Body of pancreas (tissue), 4 donors: ENCODE measurements at places on chromosomes 3 and 15. TPM values are rescaled to one million over a fixed set of nuclear protein-coding genes. Genes with fewer than 3 reads are reported as not detected.

The SNAPC5 gene
- total RNA-seq = 13.5 TPM

The GOLGA8K gene
- 0.78 TPM for total RNA-seq

The CAPN3 gene
- total RNA-seq = 6.3 TPM

The SERINC4 gene
- total RNA-seq = not detected

The NEK10 gene
- 0.33 TPM for total RNA-seq

The QARS1 gene
- 223 TPM for total RNA-seq

The RPL29 gene
- total RNA-seq = 792 TPM

The MESP1 gene
- total RNA-seq = 2.1 TPM

The FAM240A gene
- total RNA-seq = not detected

The TLR9 gene
- not detected for total RNA-seq

The FBXW12 gene
- 23.7 TPM for total RNA-seq

The JMJD7 gene
- 2.0 TPM for total RNA-seq

The KCNH8 gene
- 2.3 TPM for total RNA-seq

The AHSG gene
- total RNA-seq = not detected

The CELSR3 gene
- 2.6 TPM for total RNA-seq

- no peaks in the 10 kb centered on the region for H3K27me3 ChIP-seq
- no peak overlapping the region for H3K4me3 ChIP-seq
- no peak for DNase-seq
- H3K27ac ChIP-seq = no peak overlapping the region
These were observed 146.6 kb upstream of the P2RY1 start for GRCh38 chr3:152688313-152688712.

- no peak overlapping the region for H3K4me3 ChIP-seq
- DNase-seq = peak; percentile 31
- no peaks in the 10 kb centered on the region for H3K27me3 ChIP-seq
- H3K27ac ChIP-seq = no peak overlapping the region
- peaks cover 20% of the 10 kb centered on the region for H3K4me1 ChIP-seq
- H3K36me3 ChIP-seq = no peaks in the 10 kb centered on the region
These were observed 49.4 kb downstream of the MYZAP start for GRCh38 chr15:57640930-57641682.

GRCh38 chr3:18190646-18191045 is 234.5 kb downstream of the SATB1 start:
- no peaks in the 10 kb centered on the region for H3K36me3 ChIP-seq
- no peaks in the 10 kb centered on the region for H3K27me3 ChIP-seq
- DNase-seq = no peak
- H3K4me1 ChIP-seq = no peaks in the 10 kb centered on the region
- H3K4me3 ChIP-seq = no peak overlapping the region

DNA sequence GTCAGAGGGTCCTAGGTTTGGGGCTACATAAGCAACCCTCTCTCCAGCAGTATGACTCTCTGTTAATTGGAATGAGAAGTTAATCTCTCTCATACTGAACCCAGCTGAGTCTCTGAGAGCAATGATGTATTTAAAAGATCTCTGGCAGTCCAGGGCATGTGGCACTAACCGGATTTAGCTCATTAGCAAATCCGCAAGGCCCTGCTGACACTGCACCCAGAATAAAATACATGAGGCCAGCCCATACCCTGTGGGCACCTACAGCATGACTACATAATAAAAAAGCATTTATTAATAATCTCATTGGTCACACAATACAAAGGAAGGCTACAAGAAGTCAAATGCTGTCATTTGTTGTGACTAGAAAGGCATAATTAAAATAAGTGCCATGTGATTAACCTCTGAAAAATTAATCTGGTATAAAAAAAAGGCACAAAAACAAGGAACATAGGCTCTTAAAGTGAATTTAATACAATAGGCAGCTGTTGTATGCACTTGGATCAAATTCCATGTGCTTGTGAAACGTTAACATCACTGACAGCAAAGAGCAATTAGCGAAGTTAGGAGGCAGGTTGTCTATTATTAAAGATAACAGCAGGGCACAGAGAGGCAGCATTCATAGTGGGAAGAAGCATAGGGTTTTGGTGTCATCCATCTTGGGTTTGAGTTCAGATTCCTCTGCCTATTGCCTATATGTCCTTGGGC is 381.2 kb downstream of the WDR72 start:
- no peaks in the 10 kb centered on the region for H3K36me3 ChIP-seq
- no peak for DNase-seq
- H3K27me3 ChIP-seq = no peaks in the 10 kb centered on the region
- no peak overlapping the region for H3K27ac ChIP-seq
- H3K4me3 ChIP-seq = no peak overlapping the region
- H3K4me1 ChIP-seq = no peaks in the 10 kb centered on the region

- H3K27me3 ChIP-seq = no peaks in the 10 kb centered on the region
- H3K27ac ChIP-seq = peak overlapping the region; percentile 89
- H3K4me3 ChIP-seq = no peak overlapping the region
- DNase-seq = peak; percentile 63
These were observed 87.0 kb downstream of the KLHL25 start for GRCh38 chr15:85707519-85708338.

- H3K36me3 ChIP-seq = no peaks in the 10 kb centered on the region
- no peak for DNase-seq
- H3K4me3 ChIP-seq = no peak overlapping the region
- peaks cover 22% of the 10 kb centered on the region for H3K4me1 ChIP-seq
These were observed 50.7 kb downstream of the STARD5 start for GRCh38 chr15:81273200-81273599.

- H3K36me3 ChIP-seq = no peaks in the 10 kb centered on the region
- no peak overlapping the region for H3K4me3 ChIP-seq
- no peaks in the 10 kb centered on the region for H3K27me3 ChIP-seq
- H3K27ac ChIP-seq = no peak overlapping the region
- H3K4me1 ChIP-seq = no peaks in the 10 kb centered on the region
These were observed 110.9 kb downstream of the ROBO2 start for GRCh38 chr3:77150759-77151158.

- no peak overlapping the region for H3K4me3 ChIP-seq
- H3K36me3 ChIP-seq = no peaks in the 10 kb centered on the region
- no peak for DNase-seq
- no peak overlapping the region for H3K27ac ChIP-seq
- peaks cover 8% of the 10 kb centered on the region for H3K4me1 ChIP-seq
These were observed 7.0 kb downstream of the HDGFL3 start for GRCh38 chr15:83200589-83200988.

DNA sequence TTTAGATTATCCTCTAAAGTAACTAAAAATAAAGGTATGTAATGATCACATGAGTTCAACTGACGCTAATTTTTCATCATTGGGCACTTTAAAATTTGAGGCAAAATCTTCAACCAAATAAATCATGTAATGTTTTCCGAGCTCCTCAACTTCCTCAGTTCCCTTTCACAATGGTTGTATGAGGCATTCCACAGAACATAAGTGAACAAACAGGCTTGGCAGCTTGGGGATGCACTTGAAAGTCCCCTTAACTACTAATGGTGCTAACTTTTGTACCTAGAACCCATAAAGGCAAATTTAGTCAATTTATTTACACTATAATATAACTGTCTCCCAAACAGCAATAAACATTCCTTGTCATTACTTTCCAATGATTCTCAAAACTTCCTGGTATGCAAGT is 1137.9 kb downstream of the ROBO2 start:
- H3K36me3 ChIP-seq = no peaks in the 10 kb centered on the region
- H3K4me1 ChIP-seq = no peaks in the 10 kb centered on the region
- no peaks in the 10 kb centered on the region for H3K27me3 ChIP-seq
- H3K4me3 ChIP-seq = no peak overlapping the region
- DNase-seq = no peak
- H3K27ac ChIP-seq = no peak overlapping the region

DNA sequence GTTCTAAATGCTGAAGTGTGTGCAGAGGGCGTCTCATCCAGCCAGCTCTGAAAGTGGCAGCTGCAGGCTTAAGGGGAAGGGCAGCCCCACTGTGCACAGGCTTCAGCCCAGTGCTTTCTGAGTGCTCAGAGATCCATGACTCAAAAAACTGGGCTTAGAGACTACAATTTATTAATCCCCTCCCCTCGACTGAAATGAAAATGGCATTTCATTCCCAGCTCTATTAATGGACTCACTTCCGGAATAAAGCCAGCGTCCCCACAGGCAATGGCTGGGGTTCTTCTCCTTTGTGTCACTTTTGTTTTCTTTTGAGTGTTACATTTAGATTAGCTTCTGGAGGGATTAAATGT is 55.5 kb upstream of the PLXNA1 start:
- H3K4me1 ChIP-seq = peaks cover 7% of the 10 kb centered on the region
- no peak for DNase-seq
- H3K27me3 ChIP-seq = no peaks in the 10 kb centered on the region
- no peak overlapping the region for H3K4me3 ChIP-seq
- H3K27ac ChIP-seq = no peak overlapping the region

DNA sequence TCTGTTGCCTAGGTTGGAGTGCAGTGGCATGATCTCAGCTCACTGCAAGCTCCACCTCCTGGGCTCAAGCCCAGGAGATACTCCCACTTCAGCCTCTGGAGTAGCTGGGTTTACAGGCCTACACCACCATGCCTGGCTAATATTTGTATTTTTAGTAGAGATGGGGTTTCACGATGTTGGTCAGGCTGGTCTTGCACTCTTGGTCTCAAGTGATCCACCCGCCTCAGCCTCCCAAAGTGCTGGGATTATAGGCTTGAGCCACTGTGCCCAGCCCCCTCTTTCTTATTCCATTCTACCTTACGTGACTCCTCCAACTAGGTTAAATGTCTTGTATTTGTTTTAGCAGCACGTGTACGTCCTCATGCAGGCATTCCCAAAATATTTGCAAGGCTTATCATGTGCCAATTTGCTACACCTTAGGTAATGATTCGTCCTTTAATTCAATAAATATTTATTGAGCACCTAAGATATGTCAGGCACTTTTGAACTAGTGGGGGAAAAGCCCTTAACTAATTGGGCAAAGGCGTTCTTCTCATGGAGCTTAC is 14.9 kb upstream of the MAGI1 start:
- H3K4me1 ChIP-seq = peaks cover 10% of the 10 kb centered on the region
- H3K27ac ChIP-seq = peak overlapping the region; percentile 50
- peak; percentile 29 for DNase-seq
- no peaks in the 10 kb centered on the region for H3K27me3 ChIP-seq
- no peaks in the 10 kb centered on the region for H3K36me3 ChIP-seq

DNA sequence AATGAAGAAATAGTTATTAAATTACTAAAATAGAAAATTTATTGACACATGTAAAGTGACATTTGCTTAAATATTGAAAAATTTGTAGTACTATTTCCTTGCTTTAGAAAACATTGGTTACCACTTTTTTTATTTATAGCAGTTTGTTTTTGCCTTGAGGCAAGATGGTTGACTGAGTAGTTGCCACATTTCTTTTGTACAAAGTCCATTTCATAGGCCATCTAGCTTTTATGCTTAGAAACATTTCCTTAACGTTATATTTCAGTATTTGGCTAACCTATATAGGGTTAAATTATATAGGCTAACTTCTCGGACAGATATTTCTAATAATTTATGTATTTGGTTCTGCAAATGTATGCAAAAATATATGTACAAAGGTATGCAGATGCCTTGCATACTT is 17.1 kb downstream of the CTNNB1 start:
- no peak overlapping the region for H3K4me3 ChIP-seq
- DNase-seq = no peak

GRCh38 chr3:194620196-194620595 is 13.0 kb downstream of the TMEM44 start:
- no peak overlapping the region for H3K27ac ChIP-seq
- H3K36me3 ChIP-seq = no peaks in the 10 kb centered on the region

GRCh38 chr3:138329127-138329983 is at the start of gene NME9:
TSS of gene NME9 (minus strand) at chr3:138329851. CDS start at chr3:138329335, 516 bp downstream.
- H3K36me3 ChIP-seq = no peaks in the 10 kb centered on the region
- peak within 1 kb of the TSS; percentile 47 for H3K4me3 ChIP-seq
- peak within 1 kb of the TSS; percentile 87 for H3K27ac ChIP-seq
- H3K4me1 ChIP-seq = peaks cover 13% of the 10 kb centered on the region
- H3K27me3 ChIP-seq = no peaks in the 10 kb centered on the region

DNA sequence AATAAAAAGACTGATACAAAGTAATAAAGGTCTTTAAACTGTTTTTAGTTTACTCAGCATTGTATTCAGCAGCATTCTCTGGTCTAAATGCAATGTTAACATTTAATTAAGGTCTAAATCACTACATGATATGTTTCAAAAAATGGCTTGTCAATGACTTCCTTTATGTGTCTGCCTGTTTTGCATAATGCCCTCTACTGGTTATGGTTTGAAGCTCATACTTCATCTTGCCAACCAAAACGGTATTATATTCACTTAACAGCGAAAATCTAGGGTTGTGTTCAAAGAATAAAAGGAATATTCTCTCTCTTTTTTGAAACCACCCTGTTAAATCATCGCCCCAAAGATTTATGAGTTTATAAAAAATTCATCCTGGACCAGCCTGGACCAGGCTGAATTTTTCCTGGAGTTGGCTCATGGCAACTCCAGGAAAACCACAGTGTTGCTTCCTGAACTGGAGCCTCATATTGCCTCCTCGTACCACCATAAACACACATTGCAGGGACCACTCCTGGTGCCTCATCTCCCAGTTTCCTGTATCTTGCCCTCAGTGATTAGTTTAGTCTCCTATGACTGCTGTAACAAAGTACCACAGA is 6.7 kb upstream of the NCEH1 start:
- H3K27ac ChIP-seq = no peak overlapping the region
- no peaks in the 10 kb centered on the region for H3K27me3 ChIP-seq
- H3K36me3 ChIP-seq = no peaks in the 10 kb centered on the region
- H3K4me3 ChIP-seq = no peak overlapping the region
- H3K4me1 ChIP-seq = no peaks in the 10 kb centered on the region

DNA sequence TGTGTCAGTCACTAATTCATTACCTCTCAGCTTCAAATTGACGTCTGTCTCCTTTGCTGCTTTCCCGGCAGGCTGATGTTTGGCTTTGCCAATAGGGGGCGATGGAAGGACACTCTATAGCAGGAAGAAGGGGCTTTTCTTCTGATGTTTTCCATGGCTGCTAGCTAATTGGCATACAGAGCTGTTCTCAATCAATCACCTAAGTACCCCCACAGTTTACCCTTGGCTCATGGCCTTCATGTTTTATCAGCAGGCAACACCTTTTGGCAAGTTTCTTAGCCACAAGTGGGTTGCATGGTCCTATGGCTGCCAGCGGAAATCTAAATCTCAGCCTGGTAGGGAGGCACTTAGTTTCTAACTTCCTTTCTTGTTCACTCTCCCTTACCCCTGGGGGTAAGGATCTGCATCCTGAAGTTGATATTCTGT is 45.0 kb downstream of the ESYT3 start:
- H3K27me3 ChIP-seq = no peaks in the 10 kb centered on the region
- no peak overlapping the region for H3K4me3 ChIP-seq
- H3K4me1 ChIP-seq = no peaks in the 10 kb centered on the region

GRCh38 chr3:107013641-107014040 is 363.6 kb upstream of the CCDC54 start:
- DNase-seq = no peak
- H3K4me1 ChIP-seq = no peaks in the 10 kb centered on the region
- H3K4me3 ChIP-seq = no peak overlapping the region
- H3K27ac ChIP-seq = no peak overlapping the region
- no peaks in the 10 kb centered on the region for H3K27me3 ChIP-seq
- H3K36me3 ChIP-seq = no peaks in the 10 kb centered on the region

DNA sequence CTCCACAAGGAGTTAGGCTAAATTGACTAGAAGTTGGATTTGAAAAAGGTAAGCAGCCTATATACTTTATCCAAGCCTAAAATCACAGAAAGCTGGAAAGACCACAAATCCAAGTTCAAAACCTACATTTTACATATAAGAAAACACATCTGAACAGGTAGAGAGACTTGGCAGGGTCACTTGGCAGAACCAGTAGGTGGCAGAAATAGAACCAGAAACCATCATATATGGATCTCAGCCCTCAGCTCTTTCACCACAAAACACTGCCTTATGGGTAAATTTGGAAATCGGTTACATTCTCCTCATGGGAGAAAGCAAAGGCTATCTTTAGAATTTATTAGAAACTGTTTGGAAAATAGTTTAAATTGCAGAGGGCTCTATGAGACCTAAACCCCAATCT is 44.2 kb downstream of the MKRN2 start:
- H3K4me1 ChIP-seq = peaks cover 13% of the 10 kb centered on the region
- no peaks in the 10 kb centered on the region for H3K27me3 ChIP-seq
- H3K4me3 ChIP-seq = no peak overlapping the region
- no peak for DNase-seq
